ENCODE measurements at places on chromosomes 11 and 22.

DNA sequence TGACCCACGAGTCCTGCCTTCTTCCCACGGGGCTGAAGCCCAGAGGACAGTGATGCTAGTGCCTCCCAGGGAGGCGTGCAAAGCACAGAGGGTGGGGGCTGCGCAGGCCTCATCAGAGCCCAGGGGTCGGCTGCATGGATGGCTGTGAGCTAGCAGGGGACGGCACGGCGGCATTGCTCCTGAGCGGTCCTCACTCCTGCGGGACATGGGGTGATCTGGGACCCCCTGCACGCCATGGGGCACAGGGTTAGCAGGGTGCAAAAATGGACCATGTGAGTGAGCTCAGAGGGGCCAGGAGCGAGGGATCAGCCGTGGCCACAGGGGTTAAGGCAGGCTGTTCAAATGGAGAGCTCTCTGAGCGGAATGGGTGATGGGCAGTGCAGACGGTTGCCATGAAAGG is 138.3 kb downstream of the SNX19 start:
- no peak for DNase-seq

- DNase-seq: peak; percentile 38
Observed at GRCh38 chr22:37734964-37735451, 38.2 kb downstream of the TRIOBP start.

- DNase-seq: no peak
Observed at GRCh38 chr11:28169816-28170215, 61.6 kb downstream of the METTL15 start.

GRCh38 chr11:87878373-87878825 is 296.8 kb downstream of the RAB38 start:
- DNase-seq: peak; percentile 43

GRCh38 chr11:95419915-95420314 is 188.9 kb upstream of the SESN3 start:
- no peak for DNase-seq

- DNase-seq: peak; percentile 42
Observed at GRCh38 chr11:61149624-61150615, 11.3 kb downstream of the VPS37C start.

DNA sequence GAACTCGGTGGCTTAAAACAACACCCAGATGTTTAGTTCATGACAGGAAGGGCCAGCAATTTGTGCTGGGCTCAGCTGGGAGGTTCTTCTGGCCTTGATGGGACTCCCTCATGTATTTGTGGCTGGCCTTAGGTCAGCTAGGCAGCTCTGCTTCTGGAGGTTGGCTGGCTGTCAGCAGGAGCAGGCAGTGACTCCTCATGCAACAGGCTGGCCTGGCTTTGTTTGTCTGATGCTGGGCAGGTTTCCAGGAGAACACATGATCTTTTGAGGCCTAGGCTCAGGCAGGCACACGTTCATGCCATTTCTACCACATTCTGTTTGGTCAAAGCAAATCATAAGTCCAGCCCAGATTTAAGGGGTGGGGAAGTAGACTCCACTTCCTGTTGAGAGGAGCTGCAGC is 571.2 kb downstream of the TBC1D22A start:
- DNase-seq: no peak

DNA sequence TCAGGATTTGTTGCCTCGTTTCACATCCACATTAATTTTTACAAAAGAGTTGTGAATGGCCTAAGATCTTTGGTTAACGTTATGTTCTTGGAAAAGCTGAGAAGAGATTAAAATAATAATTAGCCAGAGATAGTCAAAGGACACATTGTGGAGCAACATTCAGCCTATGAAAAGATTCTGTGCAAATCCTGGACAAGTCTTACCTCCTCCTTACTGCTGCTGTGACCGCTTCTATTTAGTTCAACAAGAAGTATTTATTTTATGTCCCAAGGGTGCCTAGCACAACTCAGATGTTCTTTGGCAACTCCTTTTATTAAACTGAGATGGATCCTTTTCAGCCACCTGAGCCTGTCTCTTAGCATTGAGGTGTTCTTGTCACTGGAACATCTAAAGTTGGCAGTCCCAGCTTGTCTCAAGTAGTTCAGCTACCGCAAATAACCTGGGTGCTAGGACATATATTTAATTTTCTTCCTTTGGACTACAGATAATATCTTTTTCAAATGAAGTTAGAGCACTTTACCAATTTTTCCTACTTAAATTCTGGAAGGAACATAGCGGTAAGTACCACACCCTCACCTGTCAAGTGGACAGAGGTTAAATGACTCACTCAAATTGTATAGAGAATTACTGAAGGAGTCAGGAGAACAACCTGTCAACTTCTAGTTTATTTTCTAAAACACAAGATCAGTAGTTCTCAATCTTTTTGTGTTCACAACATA is 80.5 kb upstream of the CHRM4 start:
- no peak for DNase-seq

GRCh38 chr22:40271440-40271839 is 74.9 kb upstream of the ADSL start:
- no peak for DNase-seq

DNA sequence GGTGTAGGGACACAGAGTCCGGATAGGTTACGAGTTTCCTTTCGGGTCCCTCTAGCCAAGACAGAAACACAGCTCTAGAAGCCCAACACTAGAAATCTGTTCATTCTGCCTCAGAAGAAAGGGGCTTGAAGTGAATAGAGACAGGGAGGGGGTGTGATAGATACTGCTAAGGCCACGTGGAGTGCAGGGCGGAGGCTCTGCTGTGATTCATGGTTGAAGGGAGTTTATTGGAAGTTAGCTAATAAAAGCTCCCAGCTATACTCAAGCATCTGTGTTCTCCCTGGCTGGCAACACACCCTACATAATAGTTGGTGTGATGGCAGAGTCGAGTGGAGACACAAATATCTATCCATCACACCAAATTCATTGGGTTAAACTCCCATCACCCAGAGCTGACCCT is 337.4 kb downstream of the CADM1 start:
- DNase-seq: no peak

DNA sequence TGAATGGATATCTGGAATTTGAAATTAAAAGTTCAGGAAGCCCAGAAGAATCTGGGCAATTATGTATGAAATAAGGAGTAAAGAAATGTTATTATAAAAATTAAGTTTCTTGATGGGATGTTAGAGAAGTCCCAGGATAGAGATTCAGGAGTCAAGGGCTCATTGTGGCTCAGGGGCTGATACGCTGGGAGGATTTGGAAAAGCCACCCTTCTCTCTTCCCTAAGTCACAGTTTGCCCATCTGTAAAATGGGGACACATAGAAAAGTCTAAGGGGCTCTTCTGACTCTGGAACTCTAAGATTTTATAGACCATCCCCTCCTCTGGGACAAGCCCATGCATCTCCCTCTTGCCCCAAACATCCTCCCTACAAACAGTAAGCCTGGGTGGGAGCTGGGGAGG is 118.1 kb downstream of the TIMP3 start:
- DNase-seq: no peak
